ENCODE measurements at places on chromosomes 11 and 22. TPM values are rescaled to one million over a fixed set of nuclear protein-coding genes. Genes with fewer than 3 reads are reported as not detected.

The NRIP3 gene
- 0.63 TPM for total RNA-seq

The NLRP10 gene
- total RNA-seq: not detected

The LRRC56 gene
- 0.38 TPM for total RNA-seq

The ZNF280A gene
- not detected for total RNA-seq

The KRTAP5-2 gene
- not detected for total RNA-seq

The SAA4 gene
- total RNA-seq: not detected

The MS4A5 gene
- total RNA-seq: not detected

The CARNS1 gene
- 5.1 TPM for total RNA-seq

The NECTIN1 gene
- 2.7 TPM for total RNA-seq

The NXPE1 gene
- not detected for total RNA-seq

The TUB gene
- 24.4 TPM for total RNA-seq

Data from omental fat pad (tissue), 4 donors.